ENCODE measurements at places on chromosomes 5 and 9. TPM values are rescaled to one million over a fixed set of nuclear protein-coding genes. Genes with fewer than 3 reads are reported as not detected.

The LHX6 gene
- total RNA-seq = 1.7 TPM

GRCh38 chr5:67012171-67012570, 184.4 kb downstream of the CD180 start:
- H3K36me3 ChIP-seq = no peaks in the 10 kb centered on the region
- H3K27ac ChIP-seq = no peak overlapping the region
- DNase-seq = no peak
- H3K4me3 ChIP-seq = no peak overlapping the region

DNA sequence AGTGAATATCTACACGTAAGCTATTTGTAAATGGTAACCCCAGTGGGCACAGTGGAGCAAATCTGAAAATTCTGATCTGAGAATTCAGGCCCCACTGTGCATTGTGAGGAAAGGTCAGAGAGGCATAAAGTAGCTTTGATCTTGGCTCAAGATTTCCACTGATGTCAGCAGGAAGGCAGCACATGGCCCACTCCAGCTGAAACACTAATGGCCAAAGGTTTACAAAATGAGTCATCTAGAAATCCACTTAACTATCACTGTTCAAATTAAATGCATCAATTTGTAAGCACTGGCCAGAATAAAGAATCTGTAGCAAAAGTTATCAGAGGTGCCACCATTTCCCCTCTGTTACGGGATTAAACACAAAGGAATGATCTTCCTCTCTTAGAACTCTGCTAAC, 191.6 kb downstream of the C9orf152 start:
- no peak overlapping the region for H3K27ac ChIP-seq
- H3K36me3 ChIP-seq = no peaks in the 10 kb centered on the region
- H3K4me1 ChIP-seq = no peaks in the 10 kb centered on the region
- DNase-seq = no peak
- no peaks in the 10 kb centered on the region for H3K27me3 ChIP-seq
- no peak overlapping the region for H3K4me3 ChIP-seq

GRCh38 chr5:139647506-139648204, 494 bp upstream of the CXXC5 start:
- H3K27ac ChIP-seq = no peak overlapping the region
- DNase-seq = no peak
- H3K4me3 ChIP-seq = peak overlapping the region; percentile 49
- H3K27me3 ChIP-seq = no peaks in the 10 kb centered on the region
- H3K36me3 ChIP-seq = no peaks in the 10 kb centered on the region
- peaks cover 9% of the 10 kb centered on the region for H3K4me1 ChIP-seq
